ENCODE measurements at places on chromosomes 1 and 21.

- no peak for DNase-seq
Measured at GRCh38 chr1:25355841-25356395, 17.8 kb downstream of the TMEM50A start.

GRCh38 chr1:232316864-232317263 lies 313.1 kb downstream of the SIPA1L2 start:
- DNase-seq, result no peak

- DNase-seq, result peak; percentile 69
Measured at GRCh38 chr1:89725011-89725370, 92.1 kb downstream of the LRRC8C start.

DNA sequence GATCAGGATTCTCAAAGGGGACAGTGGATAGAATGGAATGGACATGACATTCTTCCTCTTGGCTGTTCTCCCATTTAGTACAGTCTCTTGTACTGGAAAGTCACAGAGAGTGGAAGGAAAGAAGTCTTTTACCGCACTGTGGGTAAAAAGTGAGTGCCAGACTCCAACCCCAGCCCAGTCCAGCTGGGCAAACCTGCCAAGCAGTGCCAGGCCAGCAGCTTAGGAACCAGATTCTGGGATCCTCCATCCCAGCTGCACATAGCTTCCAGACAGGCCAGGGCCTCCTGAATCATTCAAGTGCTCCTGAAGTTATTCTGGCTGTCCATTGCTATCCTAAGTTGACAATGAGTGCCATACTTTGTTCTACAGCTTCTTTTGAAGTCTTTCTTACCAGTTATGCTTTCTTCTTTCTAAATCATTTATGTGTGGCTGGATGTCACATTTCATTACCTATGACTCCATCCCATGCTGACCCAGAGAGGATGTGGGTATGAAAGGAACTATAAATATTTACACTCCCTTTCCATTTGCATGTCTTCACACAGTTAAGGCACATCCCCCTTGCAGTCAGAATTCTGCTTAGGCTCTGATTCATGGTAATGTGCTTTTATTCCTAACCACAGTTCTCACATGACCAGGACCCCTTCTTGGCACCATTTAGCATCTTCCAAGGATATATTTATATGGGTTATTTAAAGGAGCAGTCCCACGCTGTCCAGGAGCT lies 88.9 kb downstream of the AK5 start:
- peak; percentile 65 for DNase-seq

GRCh38 chr1:58968360-58968952 lies 184.6 kb upstream of the JUN start:
- DNase-seq, result peak; percentile 69

GRCh38 chr1:235802573-235803346 lies 63.9 kb downstream of the LYST start:
- no peak for DNase-seq

DNA sequence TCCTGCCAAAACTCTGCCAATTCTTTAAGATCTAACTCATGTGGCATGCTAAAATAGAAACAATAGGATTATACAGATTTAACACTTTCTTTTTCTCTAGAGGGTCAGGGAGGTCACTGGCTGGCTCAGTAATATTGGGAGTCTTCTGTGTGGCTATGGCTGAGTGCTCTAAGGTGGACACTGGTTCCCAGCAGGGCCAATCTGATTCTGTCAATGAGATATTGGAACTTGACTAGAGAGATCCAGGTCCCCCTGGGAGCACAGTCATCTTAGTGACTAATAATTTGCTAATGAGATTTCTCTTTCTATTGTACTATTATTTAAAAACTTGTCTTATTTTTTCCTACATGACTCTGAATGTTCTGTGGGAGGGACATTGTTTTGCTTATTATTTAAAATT lies 69.1 kb upstream of the ZP4 start:
- DNase-seq, result no peak

DNA sequence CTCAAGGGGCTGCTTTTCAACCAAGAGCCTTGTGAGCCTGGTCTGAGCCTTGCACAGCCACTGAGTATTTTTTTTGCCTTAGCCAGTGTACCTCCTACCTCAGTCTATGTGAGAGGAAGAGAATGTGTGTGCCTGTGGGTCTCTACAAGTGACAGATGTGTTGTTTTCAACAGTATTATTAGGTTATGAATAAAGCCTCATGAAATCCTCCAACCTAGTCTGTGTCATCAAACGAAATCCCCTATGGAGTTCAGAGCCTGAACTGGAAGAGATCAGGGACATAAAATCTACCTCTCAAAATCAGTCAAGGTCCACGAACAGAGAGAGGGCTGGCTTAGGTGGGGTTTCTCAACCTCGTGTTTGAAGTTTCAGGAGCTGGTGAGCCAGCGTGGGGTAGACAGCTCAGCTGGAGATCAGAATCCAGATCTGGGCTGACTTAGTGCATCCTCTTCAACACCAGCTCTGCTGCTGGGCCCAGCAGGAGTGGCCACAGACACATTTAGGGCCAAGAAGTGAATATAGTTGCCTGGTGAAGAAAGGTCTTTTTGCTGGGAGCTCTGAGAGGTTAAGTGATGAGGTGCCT lies 8.2 kb downstream of the XKR8 start:
- no peak for DNase-seq

GRCh38 chr21:27536319-27536718 lies 569.4 kb upstream of the ADAMTS5 start:
- no peak for DNase-seq

DNA sequence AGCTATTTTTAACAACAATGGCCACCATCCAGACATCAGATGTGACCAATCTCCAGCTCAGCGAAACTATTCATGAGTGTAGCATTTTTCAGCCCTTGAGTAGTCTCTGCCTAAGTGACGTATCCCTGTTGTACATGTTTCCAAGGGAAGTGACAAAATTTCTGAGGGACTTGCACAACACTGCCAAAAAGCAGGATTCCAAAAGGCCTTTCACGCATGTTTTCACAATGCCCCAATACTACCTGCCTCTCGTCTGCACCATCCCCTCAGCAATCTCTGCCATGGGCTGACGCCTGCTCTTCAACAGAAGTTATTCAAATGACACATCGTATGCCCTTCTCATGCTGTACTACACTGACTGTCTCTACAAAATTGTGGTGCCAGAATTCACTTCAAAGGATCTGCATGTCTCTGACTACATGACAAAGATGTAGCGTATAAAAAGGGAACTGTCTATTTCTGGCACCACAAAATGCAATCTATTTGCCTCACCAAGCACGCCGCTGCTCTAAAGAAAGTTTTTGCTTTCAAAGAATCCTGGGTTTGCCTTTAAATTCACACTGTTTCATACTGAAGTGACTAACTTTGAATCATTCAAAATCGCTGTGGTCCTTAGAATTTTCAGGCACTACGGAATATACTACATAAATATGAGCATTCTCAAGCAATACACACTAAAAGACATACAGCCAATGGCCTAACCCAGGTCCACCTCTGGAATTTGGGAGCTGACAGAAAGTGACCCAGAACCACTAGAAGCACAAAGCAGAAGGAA lies 32.9 kb downstream of the JAK1 start:
- peak; percentile 88 for DNase-seq

GRCh38 chr1:236495467-236496112 lies 28.2 kb upstream of the LGALS8 start:
- no peak for DNase-seq

GRCh38 chr1:92411511-92411910 lies 75.2 kb downstream of the GFI1 start:
- peak; percentile 73 for DNase-seq

DNA sequence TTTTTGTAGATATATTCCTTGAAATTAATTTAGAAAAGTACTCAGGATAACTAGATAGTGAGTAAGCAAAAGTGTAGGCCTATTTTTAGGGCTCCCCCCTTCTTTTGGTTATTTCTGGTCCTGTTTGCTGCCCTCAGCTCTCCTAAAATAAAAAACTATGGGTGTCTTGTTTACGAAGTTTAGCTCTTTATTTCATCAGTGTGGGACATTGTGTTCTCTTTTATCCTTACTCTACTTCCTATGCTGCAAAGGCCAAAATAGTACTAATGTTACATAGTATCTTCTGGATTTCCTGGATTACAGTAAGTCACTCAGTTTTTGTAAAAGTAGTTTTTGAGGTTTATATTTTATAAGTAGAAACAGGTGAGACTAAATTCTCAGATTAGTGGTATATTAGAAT lies 15.4 kb downstream of the CEP350 start:
- no peak for DNase-seq

DNA sequence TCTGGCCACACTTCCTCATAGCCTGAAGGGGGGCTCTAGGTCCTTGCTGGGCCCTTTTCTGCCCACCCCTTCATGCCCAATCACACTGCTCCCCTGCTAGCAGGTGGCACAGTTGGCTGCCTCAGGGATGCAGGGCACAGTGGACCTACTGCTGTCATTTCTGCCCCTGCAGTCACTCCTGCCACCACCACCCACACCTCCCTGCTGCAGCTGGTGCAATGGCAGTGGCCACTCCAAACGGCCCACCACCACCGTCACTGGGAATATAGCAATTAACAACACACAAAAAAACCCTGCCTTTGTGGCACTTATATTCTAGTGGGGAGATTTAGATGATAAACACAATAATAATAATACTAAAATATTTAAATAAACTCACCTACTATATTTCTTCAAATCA lies 162.4 kb upstream of the DUSP10 start:
- DNase-seq, result no peak

DNA sequence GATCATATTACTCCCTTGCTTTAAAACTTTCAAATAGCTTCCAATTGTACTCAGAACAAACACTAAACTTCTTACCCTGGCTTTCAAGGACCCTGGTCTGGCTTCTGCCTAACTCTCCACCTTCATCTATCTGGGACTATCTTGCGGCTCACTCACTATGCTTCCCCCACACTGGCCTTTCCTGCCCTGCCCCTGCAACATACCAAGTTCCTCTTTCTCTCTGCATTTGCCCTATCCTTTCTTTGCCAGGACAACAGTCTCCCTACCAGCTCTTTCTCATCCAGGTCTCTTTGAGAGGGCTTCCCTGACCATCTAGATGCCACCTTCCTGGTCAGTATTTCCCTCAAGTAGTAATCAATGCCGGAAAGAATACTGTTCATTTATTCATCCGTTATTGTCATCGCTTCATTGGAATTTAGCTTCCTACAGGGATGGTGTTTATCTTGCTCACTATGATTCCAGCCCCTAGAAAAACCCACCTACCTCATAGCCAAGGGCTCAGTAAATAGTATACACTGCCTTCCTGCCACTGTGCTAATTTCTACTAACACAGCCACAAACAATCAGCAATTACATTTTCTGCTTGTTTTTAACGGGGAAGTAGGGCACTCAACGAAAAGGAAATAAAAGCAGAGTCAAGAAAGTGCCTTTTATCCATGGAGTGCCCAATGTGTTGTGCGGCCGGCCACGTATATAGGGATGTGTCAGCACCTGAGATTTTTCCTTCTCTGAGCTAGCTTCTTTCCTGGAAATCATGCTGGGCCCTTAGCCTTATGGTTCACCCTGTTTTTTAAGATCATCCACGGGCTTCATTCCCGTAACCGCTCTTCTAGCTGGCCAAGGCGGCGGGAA lies 521 bp upstream of the CDC7 start:
- DNase-seq, result no peak

DNA sequence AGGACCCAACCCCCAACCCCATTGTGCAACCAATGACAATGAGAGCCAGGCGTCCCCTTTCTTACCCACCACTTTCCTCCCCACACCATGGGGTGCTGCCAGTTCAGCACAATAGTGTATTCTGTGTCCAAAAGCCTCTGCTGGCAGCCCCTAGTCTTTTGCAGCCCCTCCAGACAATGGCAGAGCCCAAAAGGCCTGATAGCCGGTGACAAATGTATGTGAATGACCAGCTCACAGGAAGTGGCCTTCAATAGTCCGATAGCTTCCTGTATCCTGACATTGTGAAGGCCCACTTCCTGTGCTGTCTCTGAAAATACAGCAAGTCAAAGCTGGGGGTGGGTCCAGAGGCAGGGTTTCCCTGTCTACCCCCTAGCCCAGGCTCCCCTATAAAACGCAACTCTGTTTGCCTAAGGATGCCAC lies 16.6 kb downstream of the SMIM12 start:
- no peak for DNase-seq

GRCh38 chr1:163706915-163707314 lies 385.2 kb downstream of the NUF2 start:
- DNase-seq, result no peak

DNA sequence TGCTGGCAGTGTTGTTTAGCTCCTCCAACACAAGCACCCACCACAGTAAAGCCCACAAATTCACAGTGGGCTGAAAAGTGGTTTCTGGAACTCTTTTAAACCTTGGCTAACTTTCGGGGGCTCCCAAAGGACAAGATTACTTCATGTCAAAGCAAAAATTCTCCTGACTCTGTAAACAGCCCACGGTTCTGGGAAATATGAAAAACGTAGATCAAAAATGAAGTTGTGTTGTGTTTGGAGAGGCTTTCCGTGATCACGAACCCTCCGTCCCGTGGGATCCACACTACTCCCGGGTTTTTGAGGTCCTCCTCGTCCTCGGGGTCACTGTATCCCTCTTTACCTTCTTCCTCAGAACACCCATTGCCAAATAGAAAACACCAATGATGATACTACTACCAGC lies 159.0 kb upstream of the RUNX1 start:
- no peak for DNase-seq

- DNase-seq, result no peak
Measured at GRCh38 chr1:230204842-230205241, 137.8 kb downstream of the GALNT2 start.

- no peak for DNase-seq
Measured at GRCh38 chr1:99851850-99852454, 1.8 kb downstream of the AGL start.

- DNase-seq, result peak; percentile 88
Measured at GRCh38 chr1:55310505-55310971, 95.4 kb upstream of the USP24 start.

DNA sequence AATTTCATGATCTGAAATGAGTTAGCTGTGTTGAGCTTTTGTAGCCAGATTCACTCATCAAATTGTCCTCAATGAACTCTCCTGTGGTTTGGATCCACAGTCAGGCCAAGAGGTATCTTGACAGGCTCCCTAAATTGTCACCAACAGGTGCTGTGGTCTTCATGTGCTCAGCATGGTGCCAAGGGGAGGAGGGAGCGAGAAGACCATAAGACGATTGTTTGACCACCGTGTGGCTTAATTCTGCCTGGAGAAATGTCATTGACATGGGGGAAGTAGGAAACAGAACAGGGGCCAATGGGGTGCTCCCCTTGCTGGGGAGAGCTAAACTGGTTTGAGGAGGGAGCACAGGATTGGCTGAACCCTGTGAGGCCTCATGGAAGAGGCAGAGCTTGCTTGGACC lies 219.3 kb downstream of the KCNJ6 start:
- no peak for DNase-seq

- DNase-seq, result no peak
Measured at GRCh38 chr1:203150511-203151297, 23.2 kb downstream of the ADORA1 start.

GRCh38 chr1:35718492-35719336 lies at the start of gene C1orf216:
Gene C1orf216 (minus strand): TSS chr1:35718884. CDS start chr1:35716321, 2,563 bp downstream.
- DNase-seq, result peak; percentile 94

GRCh38 chr1:44808938-44809917 lies 905 bp downstream of the BTBD19 start:
- DNase-seq, result peak; percentile 50

GRCh38 chr1:54842206-54842915 lies 41.2 kb upstream of the TTC22 start:
- DNase-seq, result no peak

All from AG20443 (cell line).